ENCODE measurements at places on chromosomes 2 and 18.

- peak; percentile 67 for DNase-seq
These were observed 42.2 kb upstream of the EPG5 start for GRCh38 chr18:46009125-46009840.

GRCh38 chr2:241913703-241914102, 44.2 kb downstream of the RTP5 start:
- DNase-seq, result no peak

- DNase-seq, result no peak
These were observed 116.0 kb downstream of the MAP3K20 start for GRCh38 chr2:173191601-173192000.

DNA sequence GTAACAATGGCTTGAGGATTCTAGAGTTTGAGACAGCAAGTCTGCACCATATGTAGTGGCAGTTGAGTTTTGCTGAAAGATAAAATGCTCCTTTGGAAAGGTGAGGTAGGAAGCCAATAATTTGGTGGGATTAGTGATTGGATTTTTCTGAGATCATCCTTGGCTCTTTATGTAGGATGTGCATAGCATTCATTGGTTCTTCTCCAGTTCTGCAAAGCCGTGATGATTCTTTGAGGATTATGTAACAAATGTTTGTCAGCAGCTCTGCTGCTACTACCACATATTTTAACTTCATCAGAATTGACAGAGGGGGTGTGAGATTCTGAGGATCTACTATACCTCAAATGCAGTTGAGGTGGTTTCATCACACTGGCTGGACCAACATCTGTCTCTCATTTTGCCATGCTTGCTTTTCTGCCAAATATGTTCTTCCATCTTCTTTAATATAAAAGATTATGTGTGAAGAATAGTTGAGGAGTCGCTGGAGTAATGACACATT, 188.9 kb upstream of the RASGRP3 start:
- no peak for DNase-seq

DNA sequence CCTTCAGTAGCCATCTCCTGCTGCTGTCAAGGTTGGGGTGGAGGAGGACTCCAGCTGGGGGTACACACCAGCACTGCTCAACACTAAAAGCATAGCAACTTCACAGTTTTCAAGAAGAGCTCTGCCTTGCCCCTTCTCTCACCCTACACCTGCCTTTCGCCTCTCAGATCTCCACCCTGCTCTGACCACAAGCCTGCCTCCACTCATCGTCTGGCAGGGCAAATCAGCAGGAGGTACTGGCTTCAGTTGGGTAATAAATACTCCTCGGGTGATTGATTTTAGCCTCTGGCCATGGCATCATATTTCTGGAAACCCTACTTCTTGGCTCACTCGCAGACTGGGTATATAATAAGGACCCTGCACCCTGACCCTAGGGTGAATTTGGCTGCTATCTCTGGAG, 3.1 kb upstream of the PRKAG3 start:
- DNase-seq, result no peak

- DNase-seq, result peak; percentile 98
These were observed 94.7 kb upstream of the ARHGAP15 start for GRCh38 chr2:143034292-143035074.

DNA sequence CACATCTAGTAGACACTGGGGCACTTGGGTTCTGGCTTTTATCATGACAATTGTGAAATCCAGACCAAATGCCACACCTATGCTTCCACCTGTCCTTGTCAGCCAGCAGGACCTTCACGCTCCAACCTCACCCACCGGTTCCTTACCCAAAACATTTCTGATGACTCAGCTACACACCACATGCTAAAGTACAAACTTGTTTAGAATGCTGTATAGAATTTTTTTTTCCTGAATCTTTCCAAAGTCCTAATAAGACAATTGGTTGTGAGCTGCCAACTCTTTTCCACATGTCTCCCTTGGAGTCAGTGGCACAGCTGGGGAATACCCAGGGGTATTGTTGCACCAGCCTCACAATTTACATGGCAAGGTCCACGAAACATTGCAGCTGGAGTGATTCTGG, 75.5 kb upstream of the LPIN2 start:
- no peak for DNase-seq

DNA sequence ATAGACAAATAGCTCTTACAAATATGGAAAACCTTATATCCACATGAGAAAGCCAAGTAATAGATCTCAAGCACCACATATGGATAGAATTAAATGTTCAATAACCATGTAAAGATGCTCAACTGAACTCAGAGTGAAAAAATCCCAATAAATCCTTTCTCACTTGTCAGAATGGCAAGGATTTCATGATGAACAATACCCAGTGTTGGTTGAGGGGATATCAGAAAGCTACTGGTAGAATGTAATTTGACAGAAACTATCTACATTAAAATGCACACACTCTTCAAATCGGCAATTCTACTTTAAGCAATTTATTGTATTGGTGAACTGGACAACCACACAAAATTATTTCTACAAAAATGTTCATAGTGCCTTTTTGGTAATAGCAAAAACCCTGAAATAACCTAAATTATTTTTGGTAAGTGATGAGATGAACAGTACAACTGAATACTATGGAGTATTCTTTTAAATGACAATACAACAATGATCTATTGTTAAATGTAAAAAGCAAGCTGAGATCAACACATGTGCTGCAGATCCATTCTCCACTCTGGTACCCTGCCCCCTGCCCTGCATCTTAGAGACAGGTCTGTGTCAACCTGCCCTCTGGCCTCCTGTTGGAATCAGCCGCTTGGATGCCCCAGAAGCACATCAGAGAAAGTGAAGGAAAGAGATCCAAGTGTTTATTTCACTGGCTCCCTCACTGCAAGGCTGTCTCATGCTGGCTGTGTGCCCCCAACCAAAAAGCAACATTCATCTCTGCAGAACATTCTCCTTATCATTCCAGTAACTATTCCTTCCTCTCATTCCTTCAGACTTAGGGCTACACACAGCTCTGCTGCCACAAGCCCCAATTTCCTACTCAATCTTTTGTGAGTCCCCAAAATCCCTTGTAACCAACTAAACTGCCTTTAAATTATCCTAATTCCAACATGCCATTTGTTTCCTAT, 442.5 kb downstream of the LRATD1 start:
- no peak for DNase-seq

DNA sequence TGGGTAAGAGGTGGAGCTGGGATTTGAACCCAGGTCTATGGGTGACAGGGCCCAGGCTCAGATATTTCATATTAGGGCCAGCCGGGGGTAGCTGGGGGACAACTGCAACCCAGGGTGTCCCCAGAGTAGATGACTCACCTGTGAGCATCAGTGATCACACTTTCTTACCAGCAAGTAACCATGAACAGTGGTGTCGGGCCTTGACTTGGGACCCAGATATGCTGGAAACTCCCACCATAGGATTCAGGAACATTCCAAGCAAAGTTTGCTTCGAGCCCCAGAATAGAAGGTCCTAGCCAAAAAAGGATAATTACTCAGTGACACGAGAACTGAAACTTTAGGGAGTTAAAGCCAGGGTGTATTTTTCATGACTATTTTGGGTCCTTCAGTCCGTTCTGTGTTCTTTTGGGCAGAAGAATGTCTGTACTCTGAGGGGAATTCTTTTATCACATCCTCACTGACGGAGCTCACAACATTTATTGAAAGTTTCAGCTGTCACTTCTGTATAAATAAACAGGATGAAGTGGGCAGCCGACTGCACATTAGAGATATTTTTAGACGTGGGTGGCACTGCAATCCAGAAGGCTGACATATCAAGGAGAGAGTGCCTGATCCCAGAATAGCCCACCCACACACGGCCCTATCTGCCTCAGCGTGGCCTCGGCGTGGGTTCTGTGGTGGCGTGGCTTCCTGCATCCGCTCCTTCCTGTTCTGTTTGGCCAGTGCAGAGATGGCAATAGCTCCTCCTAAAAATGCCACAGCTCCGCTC, 45.6 kb downstream of the RAMP1 start:
- DNase-seq, result peak; percentile 14

DNA sequence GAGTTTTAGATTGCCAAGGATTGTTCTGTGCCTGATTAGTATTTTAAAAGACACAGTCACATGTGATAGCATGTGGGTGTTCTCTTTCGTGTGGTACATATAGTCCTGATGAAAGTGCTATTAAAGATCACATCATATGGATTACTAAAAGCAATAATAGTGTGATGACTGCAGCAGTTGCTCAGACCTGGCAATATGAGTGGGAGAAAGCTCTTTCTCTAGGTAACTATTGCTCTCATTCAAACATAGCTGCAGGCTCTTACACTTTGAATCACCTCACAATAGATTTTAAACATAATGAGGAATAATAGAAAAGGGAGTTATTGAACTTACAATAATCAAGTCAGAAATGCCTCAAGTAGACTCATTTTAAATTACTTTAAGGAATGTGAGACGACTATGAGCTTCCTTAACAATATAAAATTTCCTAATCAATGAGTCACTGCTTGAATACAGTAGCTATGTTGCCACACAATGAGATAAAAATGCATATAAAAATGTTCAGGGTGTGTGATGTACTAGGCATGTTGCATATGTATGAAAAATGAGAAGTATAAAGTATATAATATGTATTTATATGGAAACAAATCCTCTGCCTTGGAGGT, 452.1 kb downstream of the TMX3 start:
- DNase-seq, result no peak

DNA sequence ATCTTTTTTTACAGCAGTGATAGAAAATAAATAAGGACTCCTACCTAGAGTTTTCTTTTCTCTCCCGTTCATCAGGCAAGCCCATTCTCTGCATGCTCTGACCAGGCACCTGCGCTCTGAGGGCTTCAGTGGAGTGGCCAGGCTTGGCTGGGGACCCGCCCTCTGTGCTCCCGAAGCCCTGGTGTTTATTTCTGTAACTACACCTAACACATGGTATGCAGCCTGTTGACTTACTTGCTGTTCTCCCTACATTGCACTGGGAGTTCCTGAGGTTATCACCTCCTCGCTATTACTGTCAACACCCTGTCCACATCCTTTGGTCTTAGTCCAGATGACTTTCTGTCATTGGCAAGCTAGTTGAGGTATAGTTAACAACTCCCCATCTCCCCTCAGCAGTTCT, 317.7 kb downstream of the LPIN1 start:
- no peak for DNase-seq

GRCh38 chr2:43418680-43419079, 177.2 kb downstream of the THADA start:
- DNase-seq, result no peak

DNA sequence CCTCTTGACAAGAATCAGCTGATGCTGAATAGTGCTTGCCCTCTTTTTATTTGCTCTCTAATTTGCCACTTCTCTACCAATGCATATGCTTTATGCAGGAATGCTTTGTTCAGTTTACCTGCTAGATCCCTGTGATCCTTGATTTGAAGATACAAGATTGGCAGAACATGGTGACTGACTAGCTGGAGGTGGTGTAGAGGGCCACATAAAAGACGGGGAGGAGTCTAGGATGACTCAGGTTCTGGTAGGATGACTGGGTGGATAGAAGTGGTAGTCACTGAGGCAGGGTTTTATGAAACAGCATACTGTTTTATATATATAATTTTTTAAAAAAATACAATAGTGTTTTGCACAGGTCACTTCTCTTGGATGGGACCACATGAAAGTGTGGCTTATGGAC, 6.3 kb upstream of the ADGRF3 start:
- no peak for DNase-seq

GRCh38 chr2:228446734-228447133, 265.2 kb upstream of the SPHKAP start:
- DNase-seq, result no peak

GRCh38 chr2:85385746-85386145, 24.4 kb downstream of the CAPG start:
- DNase-seq, result no peak

DNA sequence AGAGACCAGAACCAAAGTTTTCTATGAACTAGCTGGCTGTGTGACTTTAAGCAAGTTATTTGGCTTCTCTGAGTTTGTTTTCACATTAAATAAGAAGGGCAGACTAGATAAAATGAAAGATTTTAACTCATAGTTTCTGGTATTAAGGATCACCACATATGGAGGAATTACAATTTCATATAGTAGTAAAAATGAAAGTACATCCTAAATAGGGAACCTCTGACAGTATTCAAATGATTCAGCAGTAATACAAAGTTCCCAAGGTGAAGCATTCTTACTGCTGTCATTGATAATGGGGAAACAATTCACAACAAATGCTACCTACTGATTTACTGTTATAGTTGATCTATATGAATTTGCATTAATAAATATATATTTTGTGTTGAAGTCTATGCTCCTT, 170.3 kb upstream of the VRK2 start:
- DNase-seq, result no peak

GRCh38 chr2:174699993-174700766, 64.1 kb downstream of the CHRNA1 start:
- DNase-seq, result peak; percentile 96

DNA sequence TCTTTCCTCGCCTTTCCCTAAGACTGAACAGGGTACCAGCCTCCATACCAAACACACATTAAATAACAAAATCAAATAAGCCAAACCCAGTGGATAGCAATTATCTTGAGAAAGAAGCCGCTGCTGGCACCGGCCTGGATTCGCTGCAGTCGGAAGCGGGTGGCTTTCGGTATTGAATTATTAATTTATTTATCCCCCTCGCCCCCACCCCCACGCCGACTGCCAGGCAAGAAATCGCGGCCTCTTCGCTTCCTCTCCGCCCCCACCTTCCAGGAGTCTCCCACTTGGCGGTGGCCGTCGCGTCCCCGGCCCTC, 370 bp upstream of the ZNF804A start:
- peak; percentile 74 for DNase-seq

GRCh38 chr2:74179063-74179865, 585 bp upstream of the MOB1A start:
- DNase-seq, result no peak

DNA sequence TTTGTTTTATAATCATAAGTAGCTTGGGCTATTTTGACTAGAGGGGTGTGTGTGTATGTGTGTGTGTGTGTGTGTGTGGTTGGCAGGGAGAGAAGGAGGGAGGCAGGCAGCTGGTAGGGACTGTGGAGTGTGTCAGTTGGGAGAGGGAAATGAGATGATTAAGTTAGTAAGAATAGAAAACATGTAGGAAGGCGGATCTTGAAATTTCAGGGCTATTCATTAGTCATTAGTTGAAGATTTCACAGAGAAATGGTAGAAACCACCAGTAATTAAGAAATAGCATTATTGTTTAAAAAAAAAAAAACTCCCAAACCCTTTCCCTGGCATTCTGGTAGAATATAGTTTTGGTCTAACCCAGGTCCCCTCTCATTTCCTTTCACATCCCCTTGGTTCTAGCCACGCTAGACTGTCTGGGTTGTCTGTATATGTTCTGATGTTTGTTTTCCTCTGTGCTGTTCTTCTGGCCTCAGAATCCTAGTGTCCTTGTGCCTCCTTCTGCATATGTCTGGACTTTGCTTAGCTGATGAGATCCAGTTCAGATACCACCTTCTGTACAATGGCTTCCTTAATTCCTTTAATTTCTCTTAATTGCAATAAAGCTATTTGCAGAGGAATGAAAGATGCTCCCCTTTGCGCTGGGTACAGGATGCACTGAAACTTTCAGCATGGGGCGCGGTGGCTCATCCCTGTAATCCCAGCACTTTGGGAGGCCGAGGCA, 161.6 kb downstream of the NEDD4L start:
- no peak for DNase-seq

GRCh38 chr2:189534854-189535832, 45.4 kb downstream of the SLC40A1 start:
- DNase-seq, result no peak

GRCh38 chr2:230915319-230915718, 9.7 kb downstream of the GPR55 start:
- no peak for DNase-seq

GRCh38 chr18:59900222-59901128, 679 bp downstream of the PMAIP1 start:
- DNase-seq, result peak; percentile 81

- no peak for DNase-seq
These were observed 123.3 kb upstream of the SLC1A4 start for GRCh38 chr2:64865831-64866345.

Measured in Kasumi-1 (cell line).